ENCODE measurements at places on chromosomes 12 and 14.

GRCh38 chr12:113700943-113701342 is 229.3 kb upstream of the LHX5 start:
- no peak for DNase-seq

DNA sequence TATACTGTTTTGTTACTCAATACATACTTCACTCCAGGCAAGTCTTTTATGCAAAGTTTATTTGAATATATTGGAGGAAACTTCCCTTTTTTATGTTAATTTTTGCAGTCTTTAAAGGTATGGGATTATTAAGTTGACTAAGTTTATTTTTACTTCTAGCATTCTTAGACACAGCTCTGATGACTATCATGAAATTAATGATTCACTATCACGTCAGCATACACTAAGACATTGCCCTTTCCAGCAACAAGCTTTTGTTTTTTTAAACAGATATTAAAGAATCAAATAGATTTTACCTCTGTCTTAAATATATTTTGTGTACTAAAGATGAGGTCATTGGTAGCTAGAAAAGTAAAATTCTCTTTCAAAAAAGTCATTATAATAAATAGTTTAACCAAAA is 52.1 kb downstream of the DERA start:
- DNase-seq, result no peak

- no peak for DNase-seq
Observed at GRCh38 chr12:54075974-54076373, 22.3 kb downstream of the HOXC4 start.

GRCh38 chr14:23396126-23396525 is 11.9 kb downstream of the MYH6 start:
- no peak for DNase-seq

DNA sequence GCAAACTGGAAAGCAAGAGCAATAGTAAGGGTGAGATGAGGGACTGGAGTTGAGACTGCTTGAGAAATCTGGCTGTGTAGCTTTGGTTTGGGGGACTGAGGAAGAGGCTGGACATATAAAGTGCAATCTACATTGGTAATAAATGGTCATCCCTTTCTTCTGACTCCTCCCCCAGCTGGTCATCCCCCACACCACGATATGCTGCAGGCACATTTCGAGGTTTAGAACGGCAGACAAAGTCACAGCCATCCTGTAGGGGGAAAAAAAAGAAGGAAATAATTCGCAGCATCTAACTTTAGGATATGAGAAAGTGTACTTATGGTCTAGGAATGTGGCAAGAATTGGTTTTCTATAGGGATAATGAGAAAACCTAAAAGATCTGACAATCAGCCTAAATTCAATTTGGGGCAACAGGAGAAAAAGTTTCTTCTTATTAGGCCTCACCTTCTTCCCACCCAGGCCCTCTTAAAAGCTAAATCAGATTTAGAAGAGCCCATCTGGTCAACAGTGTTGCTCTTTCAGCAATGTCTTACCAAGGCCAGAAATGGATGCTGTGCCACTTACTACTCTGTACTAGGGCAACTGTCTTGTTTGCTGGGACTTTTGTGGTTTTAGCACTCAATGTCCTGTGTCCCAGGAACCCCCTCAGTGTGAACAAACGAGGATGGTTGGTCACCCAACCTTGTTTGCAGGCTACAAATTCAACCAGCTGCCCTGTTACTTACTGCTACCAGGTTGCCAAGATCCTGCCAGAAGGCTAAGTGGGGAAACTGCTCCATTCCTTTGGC is 7.6 kb downstream of the M6PR start:
- DNase-seq, result no peak

GRCh38 chr12:53190108-53190729 is 9.5 kb upstream of the CSAD start:
- DNase-seq, result no peak

- no peak for DNase-seq
Observed at GRCh38 chr12:14193639-14194038, 171.8 kb upstream of the ATF7IP start.

DNA sequence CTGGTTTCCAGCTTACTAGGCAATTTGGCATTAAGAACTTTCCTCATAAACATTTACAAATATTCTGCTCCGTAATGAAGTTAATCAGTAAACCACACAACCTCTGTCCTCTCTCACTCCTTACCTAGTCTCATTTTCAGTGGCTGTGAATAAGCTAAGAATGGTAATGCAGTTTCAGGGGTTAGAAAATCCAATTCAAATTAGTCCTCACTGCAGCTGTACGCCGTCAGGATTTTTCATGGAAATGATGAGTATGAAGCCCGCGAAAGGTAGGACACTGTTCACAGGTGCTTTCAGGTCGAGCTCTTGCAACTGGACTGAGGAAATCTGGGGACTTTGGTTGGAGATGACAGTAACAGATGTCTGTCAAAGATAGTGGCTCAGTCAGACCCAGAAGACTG is 29.6 kb downstream of the NR1H4 start:
- no peak for DNase-seq

GRCh38 chr12:120677765-120678473 is 9.0 kb upstream of the MLEC start:
- DNase-seq, result no peak

All from stimulated activated CD8-positive, alpha-beta memory T cell treated with anti-CD3 and anti-CD28 coated beads, Interleukin-12 subunit alpha, Interleukin-12 subunit beta, amount 100 ng/mL, for 1 hour (primary cell).